ENCODE measurements at places on chromosomes 2 and 18.

- DNase-seq, result no peak
These were observed 8.9 kb downstream of the TNS1 start for GRCh38 chr2:217993817-217994463.

- no peak for DNase-seq
These were observed 102.9 kb downstream of the ZFP36L2 start for GRCh38 chr2:43123486-43123885.

DNA sequence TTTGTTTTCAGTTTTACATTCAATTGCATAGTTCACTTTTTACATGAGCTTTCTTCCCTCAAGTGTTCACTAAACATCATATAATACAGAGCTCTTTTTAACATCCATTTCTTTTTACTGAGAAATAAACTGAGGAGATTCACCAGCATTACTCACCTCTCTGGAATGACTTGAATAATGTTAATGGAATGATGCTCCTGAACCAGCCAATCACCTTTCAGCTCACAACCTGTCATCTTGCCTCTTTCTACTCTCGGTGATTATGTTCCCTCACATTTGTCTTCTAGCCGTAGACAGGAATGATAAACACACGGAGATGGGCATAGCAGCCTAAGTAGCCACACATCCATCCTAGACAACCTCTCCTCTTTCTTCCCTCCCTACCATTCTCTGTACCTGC, 301.7 kb downstream of the PAX3 start:
- no peak for DNase-seq

- DNase-seq, result no peak
These were observed 16.9 kb downstream of the NT5DC4 start for GRCh38 chr2:112737542-112738232.

GRCh38 chr2:168165397-168165796, 82.0 kb downstream of the STK39 start:
- DNase-seq, result no peak

- DNase-seq, result no peak
These were observed 625.6 kb downstream of the EPHA4 start for GRCh38 chr2:220946552-220946951.

DNA sequence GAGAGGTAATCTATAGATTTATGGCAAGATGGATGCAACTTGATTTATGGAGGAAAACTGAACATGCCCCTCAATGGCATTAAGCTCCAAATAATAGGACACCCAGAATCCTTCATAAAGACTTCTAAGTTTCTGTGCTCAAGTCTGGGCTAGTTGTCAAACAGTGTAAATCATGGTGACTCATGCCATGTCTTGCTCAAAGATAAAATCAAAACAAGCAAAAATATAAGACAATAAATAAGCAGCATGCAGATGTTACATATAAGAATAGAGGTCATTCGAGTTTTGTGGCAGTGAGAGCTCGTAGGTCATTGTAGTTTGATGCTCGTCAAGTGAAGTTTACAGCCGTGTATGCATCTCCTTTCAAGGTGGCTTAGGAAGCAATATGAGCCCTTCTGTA, 403.2 kb downstream of the THSD7B start:
- DNase-seq, result no peak

DNA sequence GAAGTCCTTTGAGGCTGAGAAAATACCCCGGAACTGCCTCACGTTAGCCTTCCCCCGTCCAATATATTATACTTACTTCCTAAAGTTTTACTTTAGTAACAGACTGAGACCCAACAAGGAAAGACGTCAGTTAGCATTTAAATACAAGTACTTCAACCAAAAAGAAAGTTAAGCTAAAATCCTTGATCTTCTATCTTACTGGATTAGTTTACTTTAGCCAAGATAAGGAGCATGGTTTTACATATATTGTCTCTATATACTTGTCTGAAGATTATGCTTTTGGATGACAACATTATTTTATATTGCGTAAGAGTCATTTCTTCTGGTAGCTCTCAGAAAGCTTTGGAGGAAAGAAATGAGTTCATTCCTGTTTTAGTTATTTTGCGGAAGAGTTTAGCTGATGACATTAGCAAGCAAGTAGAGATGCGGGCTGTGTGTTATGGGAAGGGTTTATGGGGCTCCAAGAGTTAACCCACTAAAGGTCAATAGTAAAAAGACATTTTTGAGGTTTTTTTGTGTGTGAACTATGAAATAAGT, 532.9 kb downstream of the ZNF516 start:
- DNase-seq, result no peak

- DNase-seq, result no peak
These were observed 208.3 kb downstream of the AFF3 start for GRCh38 chr2:99933894-99934650.

DNA sequence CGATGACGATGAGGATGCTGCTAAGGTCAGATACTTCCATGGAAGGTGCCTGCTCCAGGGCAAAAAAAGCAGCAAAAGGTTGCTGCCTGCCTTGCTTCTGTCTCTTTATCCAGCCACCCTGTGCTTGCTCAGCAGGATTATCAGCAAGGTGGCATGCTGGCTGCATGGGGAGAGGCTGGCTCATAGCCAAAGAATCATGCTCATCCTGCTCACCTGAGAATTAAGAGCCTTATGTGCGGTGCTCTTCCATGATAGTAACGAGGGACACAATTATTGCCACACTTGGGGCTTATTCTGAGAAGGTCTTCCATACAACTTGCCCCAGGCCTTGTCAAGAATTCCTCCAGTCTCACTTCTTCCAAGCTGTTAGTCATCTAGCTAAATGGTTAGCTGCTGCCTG, 60.4 kb upstream of the SEC11C start:
- no peak for DNase-seq

DNA sequence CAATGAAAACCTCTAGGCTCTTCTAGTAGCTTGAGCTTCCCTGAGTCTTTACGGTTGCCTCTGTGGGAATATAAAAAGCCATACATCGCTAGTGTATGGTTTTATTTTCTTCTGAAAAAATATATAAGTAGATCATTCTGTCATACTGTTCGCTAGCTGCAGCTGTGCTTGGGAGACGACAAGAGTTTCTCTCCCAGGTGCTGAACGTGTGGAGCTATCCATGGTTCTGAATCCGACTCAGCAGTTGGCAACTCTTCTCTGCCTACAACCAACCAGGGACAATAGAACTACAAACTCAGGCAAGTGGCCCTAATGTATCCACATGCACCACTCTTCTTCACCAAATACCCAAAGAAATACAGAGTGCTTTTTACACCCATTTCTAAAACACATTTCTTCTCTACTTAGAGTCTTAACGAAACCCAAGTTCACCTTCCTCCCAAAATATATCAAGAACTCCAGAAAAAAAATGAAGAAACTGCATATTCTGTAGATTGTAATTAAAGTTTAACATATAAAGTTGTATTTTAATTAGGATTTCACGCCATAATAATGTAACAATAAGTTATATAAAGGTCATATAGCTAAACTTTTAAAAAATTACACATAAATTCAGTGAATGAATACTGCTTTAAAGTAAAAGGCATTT, 2.2 kb upstream of the KCNH7 start:
- DNase-seq, result no peak

DNA sequence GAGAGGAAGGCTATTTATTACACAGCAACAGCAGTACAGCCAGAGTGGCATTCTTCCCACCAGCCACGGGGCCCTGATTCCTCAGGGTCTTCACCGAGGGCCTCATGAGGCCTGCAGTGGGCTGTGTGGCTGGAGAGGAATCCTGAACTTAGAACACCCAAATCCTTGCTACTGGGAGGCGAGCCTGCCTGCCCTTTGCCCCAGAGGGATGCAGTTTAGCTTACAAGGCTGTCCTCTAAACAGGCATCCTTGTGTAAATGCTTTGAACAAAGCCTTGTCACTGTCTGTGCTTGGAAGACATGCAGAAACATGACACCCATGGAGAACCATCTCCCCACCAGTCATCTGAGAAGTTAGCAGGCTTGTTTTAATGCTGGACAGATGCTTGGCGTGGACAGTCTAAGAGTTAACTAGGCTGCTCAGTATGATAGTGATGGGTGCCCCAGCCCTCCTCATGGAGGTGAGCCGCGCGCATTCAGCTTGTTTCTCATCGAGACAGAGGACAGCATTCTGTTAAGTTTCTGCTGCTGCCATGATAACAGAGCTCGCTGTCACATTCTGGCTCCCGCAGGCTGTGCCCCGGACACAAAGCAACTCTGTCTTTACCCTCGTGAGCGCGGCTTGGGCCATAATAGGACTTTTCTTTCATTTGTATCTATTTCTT, 42.9 kb downstream of the ADI1 start:
- no peak for DNase-seq

DNA sequence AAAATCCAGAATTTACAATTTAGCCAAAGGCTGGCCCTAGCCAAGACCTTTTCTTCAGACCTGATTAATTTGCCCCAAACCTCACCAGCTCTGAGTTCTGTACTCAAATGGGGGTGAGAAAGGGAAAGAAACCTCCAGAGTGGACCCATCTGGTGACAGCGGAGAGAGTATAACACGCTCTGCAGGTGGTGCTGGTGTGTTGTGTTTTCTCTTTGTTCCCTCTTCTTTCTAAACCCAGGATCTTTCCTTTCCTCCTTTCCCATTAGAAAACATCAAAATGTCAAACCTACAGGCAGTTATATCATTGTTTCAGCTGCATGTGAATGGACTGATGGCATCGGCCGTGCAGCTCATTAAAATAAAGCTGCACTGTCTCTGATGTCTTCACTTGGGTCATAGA, 253.2 kb upstream of the SP5 start:
- DNase-seq, result no peak

DNA sequence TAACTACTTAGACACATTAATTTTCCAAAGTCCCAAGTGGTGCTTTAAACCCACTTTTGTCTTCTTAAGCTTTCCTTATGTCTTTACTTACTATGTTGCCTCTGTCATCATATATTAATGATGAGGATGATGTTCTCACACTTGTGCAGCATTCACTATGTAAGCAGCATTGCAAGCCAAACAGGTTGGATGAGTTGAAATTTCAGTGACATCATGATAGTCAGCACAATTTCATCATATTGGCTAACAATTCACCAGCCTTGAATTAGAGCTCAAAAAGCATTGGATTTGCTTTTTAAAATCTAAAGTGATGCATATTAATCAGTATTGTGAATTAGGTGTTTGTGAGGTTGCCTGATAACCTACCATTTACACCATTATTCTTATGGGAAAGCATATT, 7.7 kb downstream of the APLF start:
- no peak for DNase-seq

DNA sequence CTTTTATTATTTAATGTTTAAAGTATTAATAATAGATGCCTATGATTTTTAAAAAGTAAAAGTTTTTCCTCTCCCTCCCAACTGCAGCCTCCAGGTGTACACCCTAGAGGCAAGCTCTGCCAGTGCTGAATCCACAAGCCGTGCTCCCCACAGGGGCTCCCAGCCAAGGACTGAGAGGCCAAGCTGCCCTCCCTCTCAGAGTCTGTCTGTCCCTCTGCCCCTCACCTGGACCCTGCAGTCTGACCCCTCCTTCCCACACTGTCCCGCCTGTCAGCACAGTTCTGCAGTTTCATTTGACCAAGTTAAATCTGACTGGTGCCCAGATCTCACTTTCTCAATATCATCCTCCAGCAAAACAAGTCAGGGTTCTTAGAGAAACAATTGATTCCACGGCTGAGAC, 14.8 kb upstream of the PROC start:
- no peak for DNase-seq

- no peak for DNase-seq
These were observed 2.5 kb downstream of the RTN4 start for GRCh38 chr2:55047677-55048299.

GRCh38 chr2:23053601-23054000, 331.4 kb upstream of the KLHL29 start:
- no peak for DNase-seq

GRCh38 chr2:146893500-146894041, 951.3 kb upstream of the ACVR2A start:
- DNase-seq, result no peak
